Tibial nerve (tissue), 4 donors: ENCODE measurements at places on chromosomes 4 and X.

DNA sequence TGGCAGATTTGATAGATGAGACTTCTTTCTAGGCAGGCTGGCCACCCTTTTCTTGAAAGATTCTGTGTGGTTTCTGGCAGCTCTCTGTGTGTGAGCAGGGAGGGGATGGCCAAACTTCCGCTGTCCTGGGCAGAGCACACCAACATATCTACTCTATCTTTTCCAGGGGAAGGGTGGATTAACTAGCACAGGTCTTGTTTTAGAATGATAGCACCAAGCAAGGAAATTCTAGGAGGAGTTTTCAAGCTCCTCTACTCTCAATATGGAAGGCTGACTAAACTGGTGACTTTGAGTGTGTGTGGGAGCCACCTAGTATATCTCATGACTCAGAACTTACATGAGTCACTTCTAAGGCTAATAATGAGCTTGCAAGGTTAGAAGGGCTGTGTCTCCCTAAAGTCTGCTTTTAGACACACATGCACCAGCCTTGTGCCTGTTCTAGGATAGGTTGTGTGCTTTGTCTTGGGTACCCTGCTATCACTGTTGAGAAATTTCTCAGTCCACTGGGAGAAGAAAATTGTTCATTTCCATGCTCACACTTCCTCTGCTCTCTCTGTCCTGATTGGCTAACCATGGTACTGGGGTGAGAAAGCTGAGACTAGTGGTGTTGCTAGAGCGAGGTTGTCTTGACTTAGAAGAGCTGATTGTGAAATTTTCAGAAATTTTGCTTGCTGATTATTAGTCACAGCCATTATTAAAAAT, 72.9 kb downstream of the YIPF6 start:
- DNase-seq: no peak

DNA sequence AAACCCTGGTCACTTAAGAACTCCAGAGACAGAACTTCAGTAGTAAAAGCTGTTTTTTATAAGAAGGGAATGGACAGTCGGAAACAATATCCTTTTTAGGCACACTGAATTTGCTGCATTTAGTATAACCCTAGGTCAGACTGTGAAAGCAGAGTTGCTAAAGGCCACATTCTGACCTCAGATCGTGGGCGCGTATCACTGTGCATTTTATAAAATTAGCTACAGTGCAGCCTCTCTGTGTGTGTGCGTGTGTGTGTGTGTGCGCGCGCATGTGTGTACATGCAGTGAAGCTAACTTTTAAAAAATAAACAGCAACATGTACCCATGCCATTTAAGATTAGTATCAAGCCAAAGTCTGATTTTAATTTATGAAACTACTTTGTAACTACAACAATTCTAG, 8.0 kb downstream of the ZNF827 start:
- DNase-seq: no peak

GRCh38 chr4:140612357-140612756, 43.6 kb upstream of the UCP1 start:
- no peak for DNase-seq

DNA sequence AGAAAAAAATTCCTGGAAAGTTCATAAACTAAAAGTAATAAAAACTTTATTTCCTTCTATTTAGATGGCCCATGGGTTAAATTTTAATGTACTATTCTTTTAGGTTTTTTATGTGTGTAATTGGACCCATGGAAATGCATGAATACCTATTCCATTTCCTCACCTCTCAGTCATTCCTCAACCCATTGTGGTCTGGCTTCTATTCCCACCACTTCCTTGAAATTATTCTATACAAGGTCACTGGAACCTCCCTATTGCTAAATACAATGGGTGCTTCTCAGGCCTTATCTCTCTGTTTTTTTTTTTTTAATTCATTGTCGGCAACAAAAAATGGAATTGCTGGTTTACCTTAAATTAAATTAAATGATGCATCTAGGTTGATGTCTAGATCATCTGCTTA, 17.2 kb downstream of the SLC39A8 start:
- DNase-seq: no peak

DNA sequence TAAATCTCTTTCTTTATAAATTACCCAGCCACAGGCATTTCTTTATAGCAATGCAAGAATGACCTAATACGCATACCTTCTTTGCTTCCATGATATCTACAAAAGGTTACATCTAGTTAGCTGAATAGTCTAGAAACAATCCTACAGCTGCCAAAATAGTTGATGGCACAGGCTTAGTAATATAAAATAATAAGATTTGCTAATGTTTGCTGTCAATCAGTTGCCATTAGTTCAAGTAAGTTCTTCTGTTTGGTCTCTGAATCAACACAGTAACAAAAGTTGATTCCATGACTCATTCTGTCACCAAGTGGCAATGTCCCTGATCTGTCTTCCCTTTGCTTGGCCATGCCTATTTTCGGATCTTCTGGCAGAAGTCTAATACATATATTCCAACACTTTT, 470.2 kb downstream of the SPRY1 start:
- DNase-seq: no peak

DNA sequence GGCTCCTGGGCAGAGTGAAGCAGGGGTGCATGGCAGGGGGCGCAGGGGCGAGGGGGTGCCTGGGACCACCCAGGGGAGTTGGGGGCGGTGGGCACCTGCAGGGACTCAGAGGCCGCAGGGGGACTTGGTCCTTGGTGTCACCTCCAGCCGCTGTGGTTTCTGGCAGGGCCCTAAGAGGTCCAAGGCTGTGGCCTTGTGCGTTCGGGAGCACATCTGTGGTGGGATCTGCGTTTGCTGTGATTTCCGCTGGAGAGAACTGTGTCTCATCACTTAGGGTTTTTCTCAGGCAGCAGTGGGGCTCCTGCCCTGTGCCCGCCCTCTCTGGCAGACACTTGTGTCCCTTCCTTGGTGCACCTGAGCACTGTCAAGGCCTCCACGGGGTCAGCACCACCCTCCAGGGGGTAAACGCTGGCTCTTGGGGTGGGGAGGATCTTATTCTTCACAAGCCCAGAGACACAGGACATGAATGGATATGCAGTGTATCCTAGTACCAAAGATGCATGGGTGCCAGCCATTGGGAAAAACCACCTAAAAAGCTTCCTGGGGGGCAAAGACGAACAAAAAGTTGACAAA, 66.5 kb downstream of the ACOX3 start:
- no peak for DNase-seq
